ENCODE measurements at places on chromosomes 5 and 9.

- DNase-seq = no peak
Observed at GRCh38 chr9:107333363-107333762, 50.3 kb downstream of the RAD23B start.

GRCh38 chr9:81146684-81147337, 542.5 kb downstream of the TLE1 start:
- DNase-seq = no peak

DNA sequence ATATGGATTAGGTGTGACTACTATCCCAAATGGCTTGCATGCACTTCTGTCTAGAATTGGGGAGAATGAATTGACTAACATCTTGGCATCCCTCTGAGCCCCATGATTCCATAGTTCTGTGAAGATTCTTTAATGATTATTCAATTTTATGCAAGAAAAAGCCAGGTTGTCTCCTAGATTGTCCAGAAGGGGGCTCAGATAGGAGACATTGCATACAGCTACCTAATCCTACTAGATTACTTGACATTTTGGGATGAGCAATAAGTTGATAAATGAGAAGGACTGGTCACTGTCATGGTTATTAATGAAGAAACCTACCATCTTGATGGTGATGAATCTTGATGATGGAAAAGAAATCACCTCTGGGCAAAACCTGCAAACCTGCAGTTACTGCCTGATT, 117.0 kb downstream of the CARTPT start:
- no peak for DNase-seq

DNA sequence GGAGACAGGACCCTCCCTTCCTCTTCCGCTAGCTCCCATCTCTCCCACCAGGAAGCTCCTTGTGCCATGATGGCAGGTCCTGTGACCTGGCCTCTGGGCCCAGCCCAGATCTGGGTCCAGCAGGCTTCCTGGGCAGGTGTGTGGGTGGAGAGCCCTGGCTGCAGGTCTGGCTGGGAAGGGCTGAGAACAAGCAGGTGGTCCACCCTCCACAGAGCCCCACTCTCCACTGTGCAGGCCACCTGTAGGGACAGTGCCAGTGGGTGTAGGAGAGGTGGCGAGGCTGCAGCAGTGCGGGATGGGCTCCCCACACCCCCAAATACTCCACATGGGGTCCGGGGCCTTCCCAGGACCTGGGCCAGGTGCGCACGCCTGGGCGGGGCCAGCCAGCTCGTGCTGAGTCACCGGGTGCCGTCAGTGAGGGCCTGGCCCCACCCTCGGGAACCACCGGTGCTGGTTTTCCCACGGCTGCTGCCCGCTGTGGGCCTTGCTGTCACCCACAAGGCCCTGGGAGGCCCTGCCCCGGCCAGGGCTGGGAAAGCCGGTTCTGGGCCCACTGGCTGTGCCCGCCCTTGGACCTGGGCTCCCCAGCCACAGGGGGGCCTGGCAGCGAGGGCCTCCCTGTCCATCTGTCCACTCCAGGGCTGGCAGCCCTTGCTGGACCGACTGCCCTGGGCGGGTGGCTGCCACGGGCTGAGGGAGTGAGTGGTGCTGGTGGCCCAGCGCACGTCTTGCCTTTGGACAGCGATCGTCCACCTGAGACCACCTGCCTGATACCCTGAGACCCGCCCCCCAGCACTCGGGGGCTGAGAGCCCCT, 9.3 kb upstream of the NRARP start:
- no peak for DNase-seq

GRCh38 chr9:71984831-71985281, 73.4 kb downstream of the C9orf85 start:
- no peak for DNase-seq

DNA sequence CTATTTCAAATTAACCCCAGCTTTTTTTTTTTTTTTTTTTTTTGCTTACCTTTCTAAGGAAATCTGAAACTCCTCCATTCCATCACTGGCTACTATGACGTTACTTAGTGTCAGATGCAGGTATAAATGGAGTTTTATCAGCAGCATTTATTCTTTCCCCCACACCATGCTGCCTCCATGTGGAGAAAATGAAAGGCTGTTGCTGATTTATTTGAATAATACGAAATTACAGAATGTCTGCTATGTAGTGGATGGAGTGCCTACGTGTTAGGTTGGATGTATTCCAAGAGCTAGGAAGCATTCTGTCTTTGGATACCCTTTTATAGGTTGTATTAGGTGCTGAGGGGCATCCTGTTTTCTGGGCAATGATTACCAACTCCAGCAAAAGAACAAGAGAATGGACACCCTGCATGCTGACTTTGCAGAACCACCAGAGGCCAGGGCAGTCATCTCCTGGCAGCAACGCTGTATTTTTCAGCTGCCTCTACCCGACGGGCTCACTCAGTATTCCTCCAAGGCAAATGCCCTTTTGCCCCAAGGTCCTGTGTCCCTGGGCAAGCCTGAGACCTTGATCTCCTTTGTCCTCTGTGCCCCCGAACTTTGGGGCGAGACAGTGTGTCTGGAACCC, 199.5 kb downstream of the ALDH1A1 start:
- no peak for DNase-seq

- no peak for DNase-seq
Observed at GRCh38 chr5:130710596-130710995, 454.5 kb downstream of the HINT1 start.

GRCh38 chr5:53167836-53168235, 58.3 kb upstream of the MOCS2 start:
- DNase-seq = no peak

GRCh38 chr5:2519153-2519552, 232.3 kb downstream of the IRX2 start:
- DNase-seq = no peak

Data from GM13976 (cell line).